ENCODE measurements at places on chromosomes 4 and X. TPM values are rescaled to one million over a fixed set of nuclear protein-coding genes. Genes with fewer than 3 reads are reported as not detected.

DNA sequence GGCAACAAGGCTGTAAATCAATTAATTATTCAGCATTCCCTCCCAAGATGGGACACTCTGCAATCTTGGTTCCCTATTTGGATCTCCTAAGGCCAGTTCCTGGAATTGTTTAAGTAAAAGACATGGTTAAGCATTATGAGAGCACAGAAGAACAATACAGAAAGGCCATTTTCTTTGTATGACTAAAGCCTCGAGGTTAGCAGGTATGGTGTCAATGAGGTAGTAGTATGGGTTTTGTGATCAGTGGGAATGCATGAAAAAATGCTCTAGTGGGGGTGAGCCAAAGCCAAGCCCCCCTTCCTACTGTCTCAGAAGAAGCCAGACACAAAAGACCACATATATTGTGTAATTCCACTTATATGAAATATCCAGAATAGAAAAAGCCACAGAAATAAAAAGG, 61.7 kb upstream of the S100G start:
- H3K27me3 ChIP-seq, result no peaks in the 10 kb centered on the region
- peaks cover 22% of the 10 kb centered on the region for H3K4me1 ChIP-seq
- DNase-seq, result no peak
- no peak overlapping the region for H3K27ac ChIP-seq
- no peak overlapping the region for H3K4me3 ChIP-seq

DNA sequence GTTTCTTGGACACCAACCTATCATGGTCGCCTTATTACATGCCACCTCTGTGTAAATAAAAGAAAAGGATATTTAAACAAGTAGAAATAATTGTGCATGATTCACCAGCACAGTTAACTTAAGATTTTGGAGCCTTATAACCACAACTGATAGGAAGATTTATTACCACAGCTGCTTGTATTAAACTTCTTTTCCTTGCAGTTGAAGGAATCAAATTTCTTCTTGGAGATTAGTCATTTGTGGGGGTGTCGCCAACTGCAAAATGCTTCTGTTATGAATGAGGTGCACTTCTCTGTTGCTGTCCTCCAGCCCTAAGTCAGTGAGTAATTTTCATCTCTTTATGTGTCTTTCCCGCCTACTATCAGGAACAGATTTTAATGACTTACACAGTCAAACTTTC, 73.3 kb downstream of the OR13H1 start:
- no peak overlapping the region for H3K27ac ChIP-seq
- H3K4me3 ChIP-seq, result no peak overlapping the region
- peaks cover 17% of the 10 kb centered on the region for H3K4me1 ChIP-seq
- H3K36me3 ChIP-seq, result no peaks in the 10 kb centered on the region
- H3K27me3 ChIP-seq, result peaks cover under 1% of the 10 kb centered on the region

CORIN gene
- total RNA-seq, result 1.5 TPM

DNA sequence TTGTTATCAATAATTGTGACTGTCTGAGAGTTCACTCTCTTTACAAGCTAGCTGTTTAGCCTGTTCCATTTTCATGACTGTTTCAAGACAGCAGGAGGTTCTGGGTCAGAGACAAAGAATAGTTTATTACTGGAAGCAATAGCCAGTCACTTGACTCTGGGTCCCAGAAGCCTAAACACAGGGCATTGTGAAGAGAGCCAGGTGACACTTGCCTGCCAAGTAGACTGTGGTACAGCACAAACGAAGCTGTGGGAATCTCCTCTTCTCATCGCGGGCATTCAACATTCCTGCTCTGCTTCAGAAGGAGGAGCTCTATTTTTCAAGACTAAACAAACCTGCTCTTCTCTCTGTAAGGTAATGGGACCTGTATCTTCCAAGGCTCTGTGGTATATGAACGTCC, 485.1 kb downstream of the TRIML1 start:
- no peak overlapping the region for H3K4me3 ChIP-seq
- H3K4me1 ChIP-seq, result peaks cover 13% of the 10 kb centered on the region
- H3K27ac ChIP-seq, result no peak overlapping the region
- no peak for DNase-seq
- H3K36me3 ChIP-seq, result no peaks in the 10 kb centered on the region

XAGE2 gene
- total RNA-seq, result not detected

DNA sequence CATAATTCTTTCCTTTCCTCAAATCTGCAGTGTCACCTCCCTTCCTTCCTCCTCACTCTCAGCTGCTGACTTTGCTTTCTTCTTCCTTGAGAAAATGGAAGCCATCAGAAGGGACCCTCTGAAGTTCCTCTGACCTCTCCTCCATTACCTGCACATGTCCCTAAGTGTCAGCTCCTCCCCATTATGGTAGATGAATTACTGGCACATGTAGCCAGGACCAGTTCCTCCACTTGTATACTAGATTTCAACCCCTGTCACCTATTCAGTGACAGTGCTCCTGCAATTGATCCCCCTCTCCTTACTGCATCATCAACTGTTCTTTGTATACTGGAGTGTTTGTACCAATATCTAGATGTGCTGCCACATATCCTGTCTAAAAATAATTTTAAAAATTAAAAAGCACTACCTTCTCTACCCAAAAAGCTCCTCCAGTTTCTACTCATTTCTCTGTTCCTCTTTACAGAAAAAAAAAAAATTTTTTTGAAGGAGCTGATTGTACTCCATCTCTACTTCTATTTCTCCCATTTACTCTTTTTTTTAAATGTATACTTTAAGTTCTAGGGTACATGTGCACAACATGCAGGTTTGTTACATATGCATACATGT, 78.6 kb downstream of the CLCN5 start:
- no peak for DNase-seq
- no peak overlapping the region for H3K4me3 ChIP-seq
- peaks cover 2% of the 10 kb centered on the region for H3K4me1 ChIP-seq

DNA sequence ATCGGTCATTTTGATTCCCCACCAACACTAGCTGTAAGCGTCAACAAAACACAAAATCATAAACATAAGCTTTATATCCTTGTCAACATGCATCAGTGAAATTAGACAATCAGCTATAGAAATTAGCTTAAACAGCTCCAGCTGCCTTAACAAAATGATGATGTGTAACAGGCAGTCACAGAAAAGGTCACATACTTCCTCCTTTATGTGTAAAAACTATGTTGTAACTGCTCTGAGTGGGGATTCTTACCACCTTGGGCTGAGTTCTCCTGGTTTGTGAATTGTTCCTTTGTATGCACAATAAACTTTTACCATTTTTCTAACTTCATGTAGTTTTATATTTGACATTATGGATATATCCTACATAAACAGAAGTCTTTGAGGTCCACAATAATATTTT, 73.9 kb upstream of the MAP9 start:
- no peaks in the 10 kb centered on the region for H3K36me3 ChIP-seq
- no peaks in the 10 kb centered on the region for H3K27me3 ChIP-seq
- no peak overlapping the region for H3K27ac ChIP-seq
- DNase-seq, result no peak
